ENCODE measurements at places on chromosomes 6 and 20.

DNA sequence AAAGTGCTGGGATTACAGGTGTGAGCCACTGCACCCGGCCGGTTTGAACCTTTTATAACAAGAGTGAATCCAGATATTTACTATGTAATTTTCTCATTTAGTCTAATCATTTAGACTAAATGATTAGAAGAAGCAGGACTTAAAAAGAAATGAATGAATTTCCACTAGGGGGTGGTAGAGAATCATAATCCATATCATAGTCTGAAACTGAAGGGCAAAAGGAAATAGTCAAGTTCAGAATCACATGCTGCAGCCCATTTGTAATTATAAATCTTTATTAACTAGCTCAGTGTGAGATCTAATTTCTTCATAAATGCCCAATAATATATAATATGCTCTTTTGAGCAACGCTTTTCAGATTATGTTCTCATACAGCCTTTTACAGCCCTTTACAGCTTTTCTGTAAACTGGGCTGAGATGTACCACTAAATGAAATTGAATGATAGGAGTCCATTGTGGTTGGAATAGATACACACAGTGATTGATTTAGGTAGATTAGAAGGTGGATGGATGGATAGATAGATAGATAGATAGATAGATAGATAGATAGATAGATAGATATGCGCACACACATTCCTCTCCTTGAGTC is 31.8 kb downstream of the PSMB9 start:
- DNase-seq = no peak

- no peak for DNase-seq
Observed at GRCh38 chr6:11260249-11261038, 28.0 kb upstream of the NEDD9 start.

- DNase-seq = no peak
Observed at GRCh38 chr6:19394687-19395086, 442.5 kb upstream of the ID4 start.

- no peak for DNase-seq
Observed at GRCh38 chr6:5190507-5190906, 70.2 kb downstream of the LYRM4 start.

DNA sequence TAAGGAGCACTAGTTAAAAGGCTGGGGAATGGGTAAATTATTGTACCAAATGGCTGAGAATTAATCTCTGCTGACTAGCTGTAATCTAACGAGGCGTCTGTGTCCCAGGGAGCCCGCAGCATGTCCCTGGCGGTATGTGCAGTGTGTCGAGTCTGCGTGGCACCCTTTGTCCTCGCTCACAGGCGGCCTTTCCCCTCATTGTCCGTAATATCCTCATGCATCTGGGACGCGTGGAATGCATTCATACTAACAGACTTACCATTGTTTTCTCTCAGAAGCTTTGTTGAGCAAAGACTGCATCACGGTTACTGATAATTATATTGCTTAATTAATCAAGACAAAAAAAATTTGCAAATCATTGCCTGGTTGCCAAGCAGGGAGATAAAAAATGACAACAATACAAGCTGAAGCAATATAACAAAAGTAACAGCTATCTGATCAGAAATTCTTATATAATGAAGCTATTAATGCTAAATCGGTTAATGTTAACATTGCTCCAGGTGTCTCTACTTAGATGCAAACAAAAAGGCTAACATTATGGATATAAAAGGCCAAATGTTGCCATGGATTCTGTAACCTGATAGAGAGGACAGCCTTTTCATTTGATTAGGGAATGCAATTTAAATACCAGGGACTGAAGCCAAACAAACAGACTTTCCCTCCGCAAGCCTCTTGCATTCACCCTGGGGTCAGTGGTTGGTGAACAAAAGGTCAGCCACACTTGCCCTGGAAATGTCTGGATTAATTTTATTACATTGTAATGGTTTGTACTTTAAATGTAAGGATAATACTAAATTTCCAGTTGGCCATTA is 124.8 kb downstream of the INSM1 start:
- no peak for DNase-seq
